ENCODE measurements at places on chromosomes 5 and 9.

GRCh38 chr5:120988491-120988890, 524.4 kb downstream of the PRR16 start:
- DNase-seq: no peak

DNA sequence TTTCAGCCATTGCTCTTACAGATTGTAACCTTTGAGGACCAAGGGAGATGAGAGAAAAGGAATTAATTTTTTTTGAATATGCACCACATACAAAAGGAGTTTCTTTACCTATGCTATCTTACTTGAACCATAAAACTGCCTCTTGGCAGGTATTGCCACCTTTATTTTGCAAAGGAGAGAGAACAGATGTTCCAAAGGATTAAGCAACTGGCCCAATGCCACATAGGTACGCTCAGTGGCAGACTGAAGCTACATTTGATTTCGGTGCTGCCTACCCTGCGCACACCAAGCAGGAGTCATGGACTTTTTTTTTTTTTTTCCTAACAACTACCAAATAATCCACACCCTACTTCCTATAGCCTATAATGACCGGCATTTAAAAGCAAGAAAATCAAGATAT, 43.1 kb downstream of the SAXO1 start:
- DNase-seq: no peak

GRCh38 chr9:91191411-91192380, 170.0 kb downstream of the AUH start:
- no peak for DNase-seq

DNA sequence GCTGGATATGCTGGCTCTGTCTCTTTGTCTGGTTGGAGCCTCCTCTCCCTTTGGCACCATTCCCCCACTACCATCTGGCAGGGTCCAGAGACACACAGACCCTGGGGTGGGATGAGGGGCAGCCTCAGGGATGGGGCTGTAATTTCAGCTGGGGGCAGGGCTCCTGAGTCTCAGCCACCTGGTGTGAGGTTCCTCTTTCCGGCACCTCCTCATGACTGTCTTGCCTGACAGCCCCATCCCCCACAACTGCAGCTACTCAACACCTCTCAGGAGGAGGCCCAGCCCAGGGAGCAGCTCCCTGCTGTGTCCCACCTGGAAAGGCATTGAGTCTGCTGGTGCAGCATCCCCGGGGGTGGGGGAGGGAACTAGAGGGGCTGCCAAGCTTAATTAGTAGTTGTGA, 11.7 kb upstream of the RPS14 start:
- DNase-seq: no peak

GRCh38 chr5:109454731-109455505, 45.1 kb upstream of the PJA2 start:
- DNase-seq: no peak

- no peak for DNase-seq
Measured at GRCh38 chr5:149271195-149271715, 404 bp upstream of the AFAP1L1 start.

- no peak for DNase-seq
Measured at GRCh38 chr5:33105521-33105941, 335.2 kb upstream of the TARS1 start.

DNA sequence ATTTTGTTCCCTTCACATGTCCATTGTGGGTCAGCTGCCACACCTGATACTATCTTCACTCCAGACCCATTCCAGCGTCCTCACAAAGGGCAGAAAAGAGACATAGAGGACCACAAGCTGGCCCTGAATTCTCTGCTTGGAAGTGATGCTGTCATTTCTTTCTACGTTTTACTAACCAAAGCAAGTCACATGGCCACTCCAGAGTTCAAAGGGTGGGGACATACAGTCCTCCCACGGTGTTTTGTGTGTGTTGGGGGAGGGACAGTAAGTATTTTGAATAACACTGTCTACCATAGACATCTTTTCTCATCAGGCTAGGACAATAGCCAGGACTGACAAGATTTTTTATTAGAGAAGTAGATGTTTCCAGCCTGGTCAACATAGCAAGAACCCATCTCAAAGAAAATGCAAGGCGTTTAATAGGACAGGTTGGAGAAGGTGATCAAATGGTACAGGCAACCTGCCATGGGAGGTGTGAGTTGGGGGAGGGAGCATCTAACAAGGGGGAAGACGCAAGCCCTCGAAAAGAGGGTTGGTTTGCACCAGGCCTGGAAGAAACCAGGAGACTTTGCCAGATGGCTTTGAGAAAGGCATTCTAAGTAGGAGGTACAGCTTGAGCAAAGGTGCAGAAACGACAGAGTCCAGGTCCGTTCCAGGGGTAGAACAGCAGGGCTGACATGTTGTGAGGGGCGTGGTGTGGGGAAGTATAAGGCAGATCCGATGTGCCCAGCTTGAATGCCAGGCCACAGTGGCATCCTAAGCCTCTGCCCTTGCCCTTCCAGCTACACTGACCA, 11.3 kb upstream of the GLIPR2 start:
- no peak for DNase-seq

GRCh38 chr9:70020991-70021571, 22.6 kb upstream of the MAMDC2 start:
- no peak for DNase-seq

GRCh38 chr9:121649476-121650216, 1.8 kb upstream of the DAB2IP start:
- no peak for DNase-seq

All from stimulated activated CD4-positive, alpha-beta T cell treated with anti-CD3 and anti-CD28 coated beads, Interleukin-1b, Interleukin-23, amount 100 ng/mL, for 1 hour (primary cell).